DMS 273 treated with DMSO at 0.1 percent for 48 hours (cell line): ENCODE measurements at places on chromosomes 7 and 10.

DNA sequence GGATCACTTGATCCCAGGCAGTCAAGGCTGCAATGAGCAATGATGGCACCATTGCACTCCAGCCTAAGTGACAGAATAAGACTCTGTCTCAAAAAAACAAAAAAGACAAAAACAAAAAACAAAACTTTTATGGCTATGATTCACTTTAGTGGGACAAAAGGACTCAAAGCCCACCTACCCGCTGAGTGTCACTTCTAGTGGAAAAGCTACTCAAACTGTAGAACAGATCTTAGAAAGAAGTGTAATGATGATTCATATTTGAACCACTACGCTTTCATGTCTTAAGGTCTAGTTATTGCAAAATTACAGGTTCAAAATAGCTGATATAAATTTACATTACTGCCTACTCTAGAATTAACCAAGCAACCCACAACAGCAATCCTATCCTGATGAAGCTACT, 47.1 kb upstream of the OTUD1 start:
- DNase-seq = no peak

DNA sequence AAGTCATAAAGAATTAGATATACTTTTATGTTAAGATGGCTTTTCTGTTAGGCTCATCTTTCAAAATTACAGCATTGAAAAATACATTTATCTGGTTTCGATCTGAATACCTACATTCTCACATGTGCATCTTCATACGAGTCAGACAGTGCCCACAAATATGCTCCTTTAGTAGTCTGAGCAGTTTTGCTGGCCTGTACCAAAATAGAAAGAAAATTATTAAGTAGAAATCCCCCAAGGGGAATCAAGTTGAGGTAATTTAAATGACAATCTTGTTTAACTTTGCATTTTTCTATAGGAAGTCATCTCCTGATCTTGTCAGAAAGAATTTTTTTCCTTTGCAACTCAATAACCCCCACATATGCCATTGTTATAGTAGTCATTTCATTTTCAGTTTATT, 287.4 kb upstream of the SEMA3D start:
- no peak for DNase-seq

DNA sequence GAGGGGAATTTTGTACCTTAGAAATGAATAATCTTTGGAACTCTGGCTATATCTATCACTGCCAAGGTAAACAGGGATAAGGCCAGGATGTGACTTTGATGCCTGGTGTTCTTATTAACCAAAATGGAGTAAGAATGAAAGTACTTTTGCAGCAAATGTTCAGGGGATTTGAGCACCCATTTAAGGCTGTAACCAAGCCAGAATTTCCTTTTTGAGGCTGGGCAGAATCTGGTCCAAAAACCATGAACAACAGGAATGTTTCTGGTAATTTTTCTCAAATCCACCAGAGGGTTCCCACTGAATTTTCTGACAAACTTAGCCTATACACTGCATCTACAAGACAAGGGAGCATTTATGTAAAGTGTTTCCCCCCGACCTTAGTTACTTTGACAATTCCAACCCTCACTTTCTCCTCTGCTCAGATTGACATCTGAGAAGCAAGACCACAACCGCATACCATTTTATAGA, 120.6 kb downstream of the BAMBI start:
- no peak for DNase-seq

DNA sequence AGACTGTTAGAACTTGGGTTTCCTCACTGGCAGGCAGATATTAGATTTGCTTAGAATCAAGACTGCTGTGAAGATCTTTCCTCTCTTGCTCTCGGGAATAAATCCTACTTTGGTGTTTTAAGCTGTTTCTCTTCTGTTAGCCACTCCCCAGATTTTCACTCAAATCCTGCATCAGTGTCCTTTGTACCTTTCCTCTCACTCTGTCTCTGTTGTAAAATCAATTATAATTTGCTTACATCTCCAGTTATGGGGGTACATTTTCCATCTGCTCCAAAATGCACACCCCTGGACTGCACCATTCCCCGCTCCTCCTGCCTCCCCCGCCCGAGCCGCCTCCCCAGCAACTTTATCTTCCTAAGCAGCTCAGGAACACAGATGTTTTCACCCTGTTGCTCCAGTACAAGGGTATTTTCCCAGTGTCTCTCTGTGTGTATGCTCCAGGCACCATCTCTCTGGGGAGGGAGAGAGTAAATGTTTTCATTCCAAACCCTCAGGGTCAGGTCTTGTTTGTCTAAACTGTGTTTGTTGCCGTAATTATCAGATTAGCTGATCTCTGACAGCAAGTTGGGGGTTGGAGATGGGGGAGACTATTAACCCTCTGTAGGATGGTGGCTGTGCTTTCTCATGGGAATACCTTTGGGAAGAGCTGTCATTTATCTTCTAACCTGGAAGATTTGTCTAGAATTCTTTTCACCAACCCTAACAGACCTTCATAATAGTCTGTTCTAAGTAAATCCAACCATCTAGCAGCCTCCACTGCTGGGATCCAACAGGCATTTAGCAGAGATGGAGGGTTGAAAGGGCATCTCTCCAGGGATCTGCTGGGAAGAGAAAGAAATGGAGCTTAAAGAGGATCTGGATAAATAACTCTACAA, 20.4 kb upstream of the GOT1 start:
- DNase-seq = no peak
